ENCODE measurements at places on chromosomes 4 and X.

DNA sequence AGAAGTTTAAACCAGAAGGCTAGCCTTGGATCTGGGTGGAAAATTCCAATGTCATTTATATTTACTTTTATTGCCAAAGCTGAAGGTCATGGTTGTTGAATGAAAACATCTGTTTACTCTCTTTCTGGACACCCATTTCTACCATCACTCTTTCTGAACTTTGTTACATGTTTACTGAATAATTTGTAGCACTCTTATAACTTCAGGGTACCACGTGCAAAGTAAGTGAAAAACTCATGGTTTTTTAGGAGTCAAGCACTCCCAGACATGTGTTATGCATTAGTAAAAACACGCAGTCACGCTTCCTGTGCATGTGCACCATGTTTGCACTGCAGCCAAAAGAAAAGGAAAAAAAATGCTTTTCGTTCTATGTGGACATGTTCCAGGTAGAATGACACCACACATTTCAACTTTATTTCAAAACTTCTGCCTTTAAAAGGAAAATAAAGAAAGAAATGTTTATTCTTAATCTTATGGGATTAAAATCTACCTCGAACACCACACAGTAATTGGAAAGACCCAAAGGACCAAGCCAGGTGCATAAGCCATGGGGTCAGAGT lies 31.4 kb upstream of the ADH1C start:
- DNase-seq: no peak

DNA sequence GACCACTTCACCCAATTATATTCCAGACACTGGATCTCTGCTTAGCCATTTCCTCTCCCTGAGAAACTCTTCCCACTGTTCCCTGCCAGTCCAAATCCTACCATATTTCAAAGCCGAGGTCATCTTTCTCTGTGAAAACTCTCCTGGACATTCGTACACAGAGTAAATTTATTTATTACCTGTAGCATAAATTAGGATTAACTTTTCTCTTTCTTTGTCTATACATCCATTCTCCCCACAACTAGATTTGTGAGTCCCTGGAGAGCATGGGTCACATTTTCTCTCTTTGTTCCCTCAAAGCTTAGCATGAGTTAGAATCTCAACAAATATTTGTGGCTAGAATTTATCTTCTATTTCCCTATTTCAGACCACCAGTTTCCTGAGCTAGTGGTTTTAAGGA lies 27.8 kb upstream of the SMIM10 start:
- DNase-seq: no peak

DNA sequence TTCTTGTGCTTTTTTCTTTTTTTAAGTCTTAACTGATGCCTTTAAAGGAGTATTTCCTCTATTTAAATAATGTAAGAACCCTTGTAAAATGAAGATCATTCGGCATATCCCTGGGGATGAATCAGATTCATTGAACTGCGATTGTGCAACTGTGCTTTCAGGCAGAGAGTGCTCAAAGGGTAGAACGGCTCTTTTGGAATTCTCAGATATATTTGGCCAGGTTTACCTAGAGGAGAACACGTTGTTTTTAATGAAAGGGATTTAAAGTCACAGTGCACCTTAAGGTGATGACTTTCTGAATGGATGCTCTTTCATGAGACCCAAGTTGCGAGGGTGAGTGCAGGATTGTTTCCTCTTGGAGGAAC lies 51.6 kb upstream of the ELOVL6 start:
- no peak for DNase-seq

- no peak for DNase-seq
These were observed 11.3 kb upstream of the SMS start for GRCh38 chrX:21929209-21929608.

- no peak for DNase-seq
These were observed 180.7 kb downstream of the AR start for GRCh38 chrX:67724359-67725110.

- no peak for DNase-seq
These were observed 435 bp upstream of the MGST2 start for GRCh38 chr4:139665079-139665689.

DNA sequence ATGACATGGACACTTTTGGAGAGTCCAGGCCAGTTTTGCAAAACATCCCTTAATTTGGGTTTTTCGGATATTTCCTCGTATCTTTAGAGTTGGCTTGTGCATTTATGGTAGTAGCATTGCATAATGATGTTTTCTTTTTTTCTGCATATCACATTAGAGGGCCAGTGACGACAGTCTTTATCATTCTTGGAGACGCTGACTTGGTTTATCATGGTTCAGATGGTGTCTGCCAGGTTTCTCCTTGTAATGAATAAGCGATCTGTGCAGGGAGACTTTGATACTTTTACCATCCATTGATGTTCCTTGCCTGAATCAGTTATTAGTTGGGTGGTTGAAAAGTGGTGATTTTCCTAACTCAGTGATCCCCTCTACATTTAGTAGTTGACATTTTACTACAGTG lies 46.6 kb downstream of the KIAA0232 start:
- DNase-seq: no peak

DNA sequence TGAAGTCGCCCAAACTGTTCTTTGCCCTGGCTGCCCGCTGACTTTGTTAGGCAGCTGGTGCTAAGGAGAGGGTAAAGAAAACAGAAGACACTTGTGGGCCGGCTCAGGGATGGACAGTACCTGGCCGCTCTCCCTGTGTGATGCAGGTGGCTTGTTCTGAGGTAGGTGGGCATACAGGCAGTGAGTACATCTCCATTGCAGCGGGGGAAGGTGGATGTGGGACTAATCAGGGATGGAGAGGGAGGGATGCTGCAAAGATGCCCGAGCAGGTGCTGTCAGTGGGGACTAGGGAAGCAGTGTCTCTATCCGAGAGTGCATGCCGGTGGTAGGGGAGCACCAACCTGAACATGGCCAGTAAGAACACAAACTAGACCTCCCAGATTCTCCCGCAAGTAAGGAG lies 67.0 kb downstream of the SORBS2 start:
- DNase-seq: no peak

DNA sequence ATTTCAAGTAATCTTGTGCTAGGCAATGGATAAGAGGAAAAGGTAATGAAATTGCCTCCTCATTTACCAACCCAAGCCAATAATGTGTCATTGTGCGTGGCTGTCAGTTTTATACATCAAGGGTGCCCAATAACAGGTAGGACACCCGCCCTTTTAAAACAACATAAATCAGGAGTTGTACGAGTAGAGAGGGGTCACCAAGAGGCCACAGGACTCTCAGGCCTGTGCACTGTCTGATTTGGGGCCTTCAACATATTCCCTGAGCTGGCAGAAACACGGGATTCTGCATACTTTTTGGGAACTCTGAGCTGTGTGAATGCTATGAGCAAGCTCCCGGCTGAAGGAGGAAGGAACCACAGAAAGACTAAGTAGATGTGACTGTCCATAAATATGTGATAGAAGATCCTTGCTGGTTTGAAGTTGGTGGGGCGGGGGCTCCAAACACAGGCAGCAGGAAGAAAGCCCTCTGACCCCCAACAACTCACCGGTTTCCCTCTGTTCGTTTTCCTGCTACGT lies 82.7 kb upstream of the MAML3 start:
- DNase-seq: no peak

DNA sequence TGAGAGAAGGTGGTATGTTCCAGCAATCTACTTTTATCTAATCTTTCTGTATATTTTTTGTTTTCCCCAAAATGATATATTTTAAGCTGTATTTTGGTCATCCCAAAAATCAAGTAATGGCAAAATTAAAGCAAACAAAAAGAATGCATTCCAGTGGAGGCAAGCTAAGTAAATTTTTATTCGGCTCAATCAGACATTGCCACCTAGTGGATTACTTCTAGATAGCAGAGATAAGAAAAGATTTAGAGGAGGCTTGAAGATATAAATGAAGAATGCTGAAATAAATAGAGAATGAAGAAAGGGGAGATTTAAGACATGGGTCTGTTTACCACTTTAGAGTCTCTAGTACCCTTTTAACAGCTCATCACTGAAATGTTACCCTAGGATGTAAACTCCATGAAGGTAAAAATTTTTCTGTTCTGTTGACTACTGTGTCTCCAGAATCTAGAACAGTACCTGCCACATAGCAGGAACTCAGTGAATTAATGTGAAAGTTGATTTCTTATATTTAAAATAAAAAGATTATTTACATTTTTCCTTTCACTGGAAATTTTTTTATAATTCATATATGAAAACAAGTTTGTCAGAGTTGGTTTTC lies 110.9 kb upstream of the ANK2 start:
- DNase-seq: peak; percentile 58

- peak; percentile 76 for DNase-seq
These were observed 9.5 kb downstream of the AMBN start for GRCh38 chr4:70601422-70602039.

DNA sequence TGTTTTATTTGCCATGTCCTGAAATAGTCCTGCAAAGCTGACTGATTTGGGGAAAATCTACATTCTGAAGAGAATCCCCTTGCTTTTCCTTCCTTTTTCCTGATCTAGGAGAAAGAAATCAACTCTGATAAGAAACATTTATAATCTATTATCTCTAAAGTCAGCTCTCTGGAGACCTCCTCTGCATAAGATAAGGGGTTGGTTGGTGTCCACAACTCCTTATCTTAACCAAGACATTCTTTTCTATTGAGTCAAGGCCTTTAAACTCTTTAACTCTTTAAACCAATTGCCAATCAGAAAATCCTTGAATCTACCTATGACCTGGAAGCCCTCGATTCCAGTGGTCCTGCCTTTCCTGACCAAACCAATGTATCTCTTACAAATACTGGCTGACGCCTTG lies 373.6 kb upstream of the RASGEF1B start:
- no peak for DNase-seq

GRCh38 chrX:17829566-17829965 lies 31.5 kb downstream of the RAI2 start:
- no peak for DNase-seq

DNA sequence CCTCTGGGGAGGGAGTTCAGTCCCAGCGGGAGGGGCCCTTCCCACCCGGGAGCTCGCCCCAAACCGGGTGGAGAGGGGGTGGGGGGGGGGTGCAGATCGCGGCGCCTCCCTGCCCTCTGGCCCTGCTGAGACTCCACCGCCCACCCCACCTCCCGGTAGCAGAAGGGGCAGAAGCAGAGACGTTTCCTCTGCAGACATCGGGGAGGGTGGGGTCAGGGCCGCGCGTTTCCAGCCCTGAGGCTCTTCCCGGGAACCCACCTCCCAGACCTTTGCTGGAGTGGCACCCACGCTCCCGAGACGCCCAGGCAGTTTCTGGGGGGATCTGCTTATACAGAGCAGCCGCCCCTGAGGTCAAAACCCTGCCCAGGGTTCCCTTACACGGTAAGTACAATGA lies 30.2 kb downstream of the CPLX1 start:
- no peak for DNase-seq

DNA sequence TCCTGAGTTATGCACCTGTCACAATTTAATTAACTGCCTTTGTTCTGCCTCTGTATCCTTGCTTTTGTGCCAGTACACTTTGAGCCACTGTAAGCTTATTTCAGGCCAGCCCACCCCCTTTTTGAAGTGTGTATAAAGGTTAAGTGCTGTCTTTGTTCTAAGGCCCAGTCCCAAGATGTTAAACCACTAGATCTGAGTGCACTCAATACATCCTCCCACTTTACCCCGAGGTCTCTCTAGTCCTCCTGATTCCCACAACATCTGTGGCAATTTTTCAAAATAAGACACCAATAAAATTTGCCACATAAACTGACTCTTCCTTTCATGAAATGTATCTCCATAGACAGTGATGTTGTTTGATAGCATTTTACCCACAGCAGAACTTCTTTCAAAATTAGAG lies 124.1 kb upstream of the SPIN4 start:
- DNase-seq: no peak

All from Ammon's horn (tissue), 1 donor.